ENCODE measurements at places on chromosomes 11 and 22.

GRCh38 chr22:40599731-40600130 is 36.8 kb downstream of the MRTFA start:
- DNase-seq, result no peak

DNA sequence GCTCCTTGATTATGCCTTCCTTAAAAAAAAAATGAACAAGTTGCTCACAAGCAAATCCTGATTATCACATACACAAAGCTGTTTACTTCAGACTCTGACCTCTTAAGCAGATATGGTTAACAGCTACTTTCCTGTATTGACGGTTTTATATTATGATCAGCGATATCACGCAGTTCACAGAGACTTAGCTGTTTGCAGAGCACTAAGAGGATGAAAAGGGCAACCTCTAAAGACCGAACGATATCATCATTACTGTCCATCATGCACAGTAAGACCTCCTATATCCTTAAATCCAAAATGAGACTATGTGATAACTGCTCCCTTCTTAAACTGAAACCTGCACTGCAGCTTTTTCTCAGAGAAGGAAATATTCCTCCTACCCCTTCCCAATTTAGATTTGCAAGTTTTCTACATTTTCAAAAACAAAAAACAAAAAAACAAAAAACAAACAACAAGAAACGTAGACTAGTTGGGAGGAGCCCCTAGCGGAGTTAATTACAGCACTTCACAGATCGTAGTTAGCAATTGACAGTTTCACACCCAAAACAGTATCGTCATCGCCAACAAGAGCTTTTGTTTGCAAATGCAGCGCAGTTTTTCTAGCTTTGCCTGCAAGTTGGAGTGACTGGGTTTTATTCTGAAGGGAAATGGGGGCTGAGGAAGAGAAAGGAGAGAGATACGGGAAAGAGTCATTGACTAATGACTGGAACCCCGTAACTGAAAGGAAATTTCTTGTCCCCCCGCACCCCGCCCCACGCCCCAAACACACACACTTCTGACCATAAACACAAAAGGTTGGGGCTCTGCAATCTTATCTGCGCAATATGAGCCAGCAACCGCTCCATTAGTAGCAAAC is 1.2 kb downstream of the DDX6 start:
- peak; percentile 31 for DNase-seq

DNA sequence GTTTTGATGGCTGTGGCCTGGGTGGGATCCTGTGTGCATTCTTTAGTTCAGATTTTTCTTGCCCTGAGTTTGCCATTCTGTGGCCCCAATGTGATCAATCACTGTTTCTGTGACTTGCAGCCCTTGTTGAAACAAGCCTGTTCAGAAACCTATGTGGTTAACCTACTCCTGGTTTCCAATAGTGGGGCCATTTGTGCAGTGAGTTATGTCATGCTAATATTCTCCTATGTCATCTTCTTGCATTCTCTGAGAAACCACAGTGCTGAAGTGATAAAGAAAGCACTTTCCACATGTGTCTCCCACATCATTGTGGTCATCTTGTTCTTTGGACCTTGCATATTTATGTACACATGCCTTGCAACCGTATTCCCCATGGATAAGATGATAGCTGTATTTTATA is 620 bp downstream of the OR4C16 start:
- no peak for DNase-seq

DNA sequence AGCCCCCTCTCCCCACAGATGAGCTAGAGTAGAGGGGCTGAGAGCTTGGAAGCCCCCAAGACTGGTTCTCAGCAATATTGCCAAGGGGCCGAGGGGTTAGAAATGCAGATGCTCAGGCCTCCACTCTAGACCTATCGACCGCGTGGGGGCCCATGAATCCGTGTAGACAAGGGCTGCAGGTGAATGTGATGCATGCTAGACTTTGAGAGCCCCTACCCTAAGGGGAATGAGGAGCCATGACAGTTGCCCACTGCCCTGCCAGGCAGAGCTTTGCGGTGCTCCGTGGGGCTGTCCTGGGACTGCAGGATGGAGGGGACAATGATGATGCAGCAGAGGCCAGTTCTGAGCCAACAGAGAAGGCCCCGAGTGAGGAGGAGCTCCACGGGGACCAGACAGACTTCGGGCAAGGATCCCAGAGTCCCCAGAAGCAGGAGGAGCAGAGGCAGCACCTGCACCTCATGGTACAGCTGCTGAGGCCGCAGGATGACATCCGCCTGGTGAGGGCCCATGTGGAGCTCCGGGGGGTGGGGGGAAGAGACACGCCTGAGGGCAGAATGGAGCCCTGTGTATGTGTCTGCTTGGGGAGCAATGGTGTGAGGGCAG is 1.3 kb downstream of the SSH3 start:
- no peak for DNase-seq

- peak; percentile 31 for DNase-seq
These were observed 2.4 kb upstream of the ATP5MG start for GRCh38 chr11:118398791-118399559.

- peak; percentile 77 for DNase-seq
These were observed 26.7 kb downstream of the UPB1 start for GRCh38 chr22:24521791-24522245.
